ENCODE measurements at places on chromosomes 12 and 14.

GRCh38 chr12:47852096-47852571 lies 32.4 kb upstream of the HDAC7 start:
- DNase-seq, result no peak

DNA sequence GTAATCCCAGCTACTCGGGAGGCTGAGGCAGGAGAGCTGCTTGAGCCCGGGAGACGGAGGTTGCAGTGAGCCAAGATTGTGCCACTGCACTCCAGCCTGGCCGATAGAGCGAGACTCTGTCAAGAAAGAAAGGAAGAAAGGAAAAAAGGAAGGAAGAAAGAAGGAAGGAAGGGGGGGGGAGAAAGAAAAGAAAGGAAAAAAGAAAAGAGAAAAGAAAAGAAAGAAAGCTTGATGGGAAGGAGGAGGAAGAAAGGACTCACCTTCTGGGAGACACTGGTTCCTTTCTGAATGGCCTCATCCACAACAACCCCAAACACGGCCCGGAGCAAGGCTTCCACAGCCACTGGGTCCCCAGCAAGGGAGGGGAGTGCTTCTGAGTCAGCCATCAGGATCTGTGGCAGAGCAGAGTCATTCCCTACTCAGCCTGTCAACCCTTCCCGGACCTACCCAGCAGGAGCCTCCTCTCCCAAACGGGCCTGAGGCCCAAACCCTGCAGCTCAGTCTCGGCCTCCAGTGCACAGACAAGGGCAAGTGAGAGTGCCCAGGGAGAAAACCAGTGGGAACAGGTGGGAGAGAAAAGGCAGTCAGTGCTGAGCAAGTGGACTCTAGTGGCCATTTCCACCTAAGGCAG lies 7.3 kb upstream of the ZNF740 start:
- peak; percentile 77 for DNase-seq

GRCh38 chr14:72126091-72126490 lies 193.9 kb downstream of the RGS6 start:
- DNase-seq, result no peak

- no peak for DNase-seq
Observed at GRCh38 chr12:116541547-116542344, 17.4 kb upstream of the MAP1LC3B2 start.

DNA sequence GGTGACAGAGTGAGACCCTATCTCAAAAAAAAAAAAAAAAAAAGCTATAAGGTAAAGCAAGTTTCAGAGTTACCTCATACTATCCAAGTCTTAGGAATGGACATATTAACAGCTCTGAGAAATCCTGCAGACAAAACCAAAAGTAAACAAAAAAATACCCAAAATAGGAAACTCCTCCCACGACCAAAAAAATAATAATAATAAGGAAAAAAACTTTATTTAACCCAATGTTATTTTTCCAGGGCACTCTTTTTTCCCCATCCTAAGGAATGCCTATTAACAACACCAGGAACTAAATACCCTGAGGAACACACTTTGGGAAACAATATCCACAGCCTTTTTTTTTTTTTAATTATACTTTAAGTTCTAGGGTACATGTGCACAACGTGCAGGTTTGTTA lies 135.5 kb upstream of the CCND2 start:
- DNase-seq, result no peak

DNA sequence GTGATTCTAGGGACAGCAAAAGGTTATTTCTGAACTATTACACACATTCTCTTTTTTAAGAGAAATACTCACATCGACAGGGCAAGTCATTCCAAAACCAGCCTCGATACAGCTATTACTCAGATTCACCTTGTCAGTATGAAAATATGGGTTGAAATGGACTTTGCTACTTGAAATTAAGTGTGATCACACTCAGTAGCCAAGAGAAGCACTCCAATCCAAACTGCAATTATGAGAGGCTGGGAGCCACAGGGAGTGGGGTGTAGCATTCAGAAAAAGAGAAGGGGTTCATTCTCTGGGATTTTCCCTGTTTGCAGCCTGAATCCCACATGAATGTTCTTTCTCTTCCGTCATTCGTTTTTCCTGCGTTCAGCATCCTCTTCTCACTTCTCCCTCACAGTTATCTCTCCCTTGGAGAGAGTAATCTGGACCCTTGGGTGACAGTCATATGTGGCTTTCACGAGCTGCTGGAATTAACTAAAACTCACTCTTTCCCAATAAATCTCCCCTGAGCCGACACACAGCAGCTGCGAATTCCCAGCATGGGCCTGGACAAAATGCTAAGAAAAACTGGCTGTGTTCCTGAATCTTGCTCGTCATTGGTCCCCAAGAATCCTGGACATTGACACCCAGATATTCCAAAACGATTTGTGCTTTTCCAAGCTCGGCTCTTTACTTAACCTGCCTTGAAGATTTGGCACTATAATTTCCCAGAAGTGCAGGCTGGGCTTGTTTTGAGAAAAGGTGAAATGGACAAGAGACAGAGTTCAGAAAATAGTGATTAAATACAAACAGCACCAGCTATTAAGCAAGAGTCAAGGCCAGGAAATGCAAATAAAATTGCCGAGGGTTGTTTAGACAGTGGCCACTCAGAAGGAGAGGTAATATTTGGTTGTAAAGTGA lies 199.5 kb upstream of the PLEKHG7 start:
- no peak for DNase-seq

DNA sequence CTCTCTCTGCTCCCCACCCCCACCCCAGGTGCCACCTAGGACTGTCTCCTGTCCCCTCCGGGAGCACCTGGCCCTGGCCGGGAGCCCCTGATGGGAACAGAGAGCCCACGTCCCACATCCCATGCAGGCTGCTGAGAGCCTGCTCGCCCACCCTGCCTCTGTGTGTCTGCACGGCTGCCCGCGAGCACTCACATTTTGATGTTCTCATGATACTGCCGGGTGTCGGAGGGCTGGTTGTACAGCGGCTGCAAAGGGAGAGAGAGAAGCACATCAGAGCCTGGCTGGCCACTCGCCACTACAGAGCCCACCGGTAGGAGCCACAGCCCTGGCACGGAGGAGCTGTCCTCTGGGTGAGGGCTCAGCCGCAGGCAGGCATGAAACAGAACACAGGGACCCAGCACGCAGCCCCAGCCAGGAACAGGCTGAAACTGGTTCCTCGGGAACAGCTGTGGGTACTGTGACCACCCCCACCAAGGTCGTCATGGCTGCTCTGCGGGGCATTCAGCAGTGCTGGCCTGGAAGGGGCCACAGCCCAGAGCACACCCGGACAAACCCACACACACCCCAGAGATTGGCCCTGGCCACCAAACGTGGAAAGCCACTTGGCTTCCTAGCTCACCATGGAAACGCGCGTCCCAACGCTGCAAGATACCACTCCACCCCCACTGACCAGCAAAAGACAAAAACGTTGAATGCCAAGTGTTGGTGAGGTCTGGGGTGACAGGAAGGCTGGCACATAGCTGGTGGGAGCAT lies 117.6 kb downstream of the NCOR2 start:
- no peak for DNase-seq

DNA sequence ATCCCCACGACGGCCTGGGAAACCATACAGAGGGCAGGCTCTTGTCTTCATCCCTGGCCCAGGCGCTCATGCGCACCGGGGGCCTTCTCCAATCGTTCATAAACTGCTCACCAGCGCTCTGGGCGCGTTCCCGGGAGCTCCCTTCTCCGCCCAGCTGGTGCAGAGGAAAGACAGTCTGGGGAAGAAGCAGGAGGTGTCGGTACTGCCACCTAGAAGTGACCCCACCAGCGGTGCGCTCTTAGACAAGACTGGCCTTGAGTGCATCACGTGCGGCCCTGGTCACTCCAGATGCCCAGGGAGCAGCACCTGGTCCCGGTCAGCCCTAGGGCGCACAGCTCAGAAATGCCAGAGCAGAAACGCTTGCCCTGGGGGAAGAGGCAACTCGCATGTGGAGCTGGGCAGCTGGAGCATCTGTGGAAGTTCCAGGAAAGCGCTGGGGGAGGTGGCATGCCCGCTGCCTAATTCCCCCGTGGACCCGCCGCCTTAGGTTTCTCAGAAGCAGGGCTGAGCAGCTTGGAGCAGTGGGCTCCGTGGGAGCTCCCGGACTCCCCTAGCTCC lies 2.5 kb downstream of the GSC start:
- no peak for DNase-seq

- DNase-seq, result peak; percentile 87
Observed at GRCh38 chr14:73238424-73238852, 1.1 kb downstream of the PAPLN start.

GRCh38 chr12:12721176-12721751 lies 4.1 kb downstream of the CDKN1B start:
- DNase-seq, result peak; percentile 48

GRCh38 chr12:121802843-121803698 lies 738 bp upstream of the SETD1B start:
- DNase-seq, result peak; percentile 96

DNA sequence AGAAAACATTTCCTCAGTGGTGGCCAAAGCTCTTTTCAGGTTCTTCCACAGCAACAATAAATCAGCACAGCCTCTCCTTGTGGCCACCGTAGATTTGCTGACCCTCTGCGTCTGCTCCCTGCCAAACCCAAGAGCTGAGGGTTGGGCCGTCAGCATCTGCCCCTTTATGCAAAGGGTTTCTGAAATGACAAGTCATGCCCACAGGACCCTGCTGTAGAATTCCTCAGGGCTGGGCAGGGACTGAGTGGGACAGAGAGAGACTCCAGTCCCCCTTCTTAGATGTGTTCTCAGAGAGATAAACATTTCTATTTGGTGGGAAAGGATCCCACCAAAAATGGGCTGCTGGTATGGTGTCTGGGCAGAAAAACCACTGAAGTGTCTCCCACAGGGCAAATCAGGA lies 233.0 kb upstream of the PLXNC1 start:
- DNase-seq, result no peak

DNA sequence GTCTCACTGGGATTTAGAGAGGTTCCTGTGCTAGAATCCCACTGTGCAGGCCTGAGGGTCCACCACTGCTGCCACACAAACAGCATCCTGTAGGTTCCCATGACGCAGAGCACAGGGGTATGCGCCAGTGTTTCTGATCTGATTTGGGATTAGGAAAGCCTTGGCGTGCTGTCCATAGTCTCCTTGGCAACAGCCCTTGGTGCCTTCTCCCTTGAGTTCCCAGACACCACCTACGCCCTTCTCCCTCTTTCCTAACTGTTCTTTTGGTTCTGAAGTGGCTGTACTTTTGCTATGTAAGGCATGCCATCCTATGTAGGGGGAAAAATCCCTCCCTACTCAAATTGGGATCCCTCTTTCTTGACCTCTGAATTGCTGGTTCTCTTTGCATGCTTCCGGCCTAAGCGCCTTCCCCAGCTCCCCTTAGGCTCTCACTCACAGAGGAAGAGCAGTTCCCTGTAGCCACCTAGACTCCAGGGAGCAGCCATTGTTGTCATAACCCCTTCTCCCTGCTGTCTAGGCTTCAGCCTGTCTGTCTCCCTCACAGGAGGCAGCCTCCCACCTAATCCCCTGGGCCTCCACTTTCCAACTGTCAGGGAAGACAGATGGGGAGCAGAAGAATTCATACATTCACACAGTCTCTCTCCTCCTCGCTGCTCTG lies 14.8 kb upstream of the RIC8B start:
- no peak for DNase-seq

DNA sequence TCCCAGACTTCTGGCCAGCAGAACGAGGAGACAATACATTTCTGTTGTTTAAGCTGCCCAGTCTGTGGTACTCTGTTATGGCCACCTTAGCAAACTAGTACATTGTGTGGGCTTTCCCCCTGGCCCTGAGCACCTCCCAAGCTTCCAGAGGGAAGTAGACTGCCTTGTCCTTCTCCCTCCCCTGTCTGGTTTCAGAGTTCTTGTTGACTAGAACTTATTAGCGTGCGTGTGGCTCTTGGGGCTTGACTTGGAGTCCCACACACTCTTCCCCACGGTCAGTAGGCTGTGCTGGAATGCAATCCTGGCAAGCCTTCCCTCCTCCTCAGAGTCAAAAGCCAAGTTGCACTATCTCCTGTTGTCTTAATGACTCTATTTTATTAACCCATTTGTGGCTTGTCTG lies 27.7 kb downstream of the FBLN5 start:
- DNase-seq, result peak; percentile 63

- DNase-seq, result no peak
Observed at GRCh38 chr12:109586385-109587296, 13.0 kb downstream of the MVK start.

- no peak for DNase-seq
Observed at GRCh38 chr12:1920971-1921370, 2.5 kb upstream of the CACNA2D4 start.

GRCh38 chr12:71846322-71846940 lies 6.9 kb downstream of the TBC1D15 start:
- DNase-seq, result peak; percentile 43
